ENCODE measurements at places on chromosomes 7 and 10.

- DNase-seq: no peak
These were observed 71.5 kb upstream of the FAM13C start for GRCh38 chr10:59433720-59434428.

DNA sequence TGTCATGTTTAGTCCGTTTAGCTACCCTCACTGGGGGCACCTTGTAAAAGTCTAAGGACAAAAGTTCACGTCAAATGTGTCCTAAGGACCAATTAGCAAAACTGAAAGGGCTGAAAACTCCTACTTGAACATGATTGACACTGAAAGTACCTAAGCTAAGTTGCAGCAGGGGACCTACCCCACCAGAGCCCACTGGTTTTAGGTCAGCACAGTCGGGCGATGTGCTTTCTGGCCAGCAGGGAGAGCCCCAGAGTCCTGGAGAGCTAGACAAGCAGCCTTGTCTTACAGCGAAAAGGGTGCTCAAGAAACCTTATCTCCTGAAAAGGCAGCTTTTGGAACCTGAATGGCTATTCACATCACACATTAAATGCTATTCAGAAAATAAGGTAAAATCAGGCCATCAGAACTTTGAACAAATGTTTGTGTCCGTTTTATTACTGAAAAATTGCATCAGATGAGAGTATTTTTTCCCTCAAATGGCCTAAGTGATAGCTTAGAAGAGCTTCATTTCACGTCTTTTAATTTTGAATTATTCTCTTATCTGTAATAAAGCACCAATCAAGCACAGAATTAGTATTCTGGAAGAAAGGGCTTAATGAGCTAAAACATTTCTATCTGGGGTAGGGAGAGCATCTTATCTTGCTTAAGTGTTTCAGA lies 52.2 kb upstream of the MKI67 start:
- peak; percentile 36 for DNase-seq

GRCh38 chr7:106419455-106420182 lies 134.8 kb upstream of the NAMPT start:
- DNase-seq: no peak

DNA sequence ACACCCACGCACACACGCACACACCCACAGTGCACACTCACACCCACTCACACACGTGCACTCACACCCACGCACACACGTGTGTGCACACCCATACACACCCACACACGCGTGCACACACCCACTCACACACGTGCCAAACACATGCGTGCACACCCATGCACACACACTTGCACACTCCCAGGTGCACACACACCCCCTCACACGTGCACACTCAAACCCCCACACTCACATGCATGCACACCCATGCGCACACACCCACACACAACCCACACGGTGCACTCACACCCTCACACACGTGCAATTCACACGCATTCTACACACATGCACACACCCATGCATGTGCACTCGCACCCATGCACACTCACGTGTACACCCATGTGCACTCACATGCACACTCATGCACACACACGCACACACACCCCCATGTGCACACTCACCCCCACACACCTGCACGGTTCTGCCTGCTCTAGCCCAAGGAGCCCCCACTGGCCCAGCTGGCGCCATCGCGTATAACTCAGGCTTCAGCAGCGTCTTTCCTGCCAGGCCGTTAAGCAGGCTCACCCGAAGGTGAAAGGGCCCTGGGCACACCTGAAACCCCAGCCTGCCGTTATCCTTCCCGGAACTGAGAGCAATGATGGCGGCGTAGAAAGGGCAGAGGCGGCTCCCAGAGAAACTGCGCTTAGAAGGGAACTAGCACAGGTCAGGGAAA lies 63.9 kb upstream of the PDGFA start:
- no peak for DNase-seq

- DNase-seq: no peak
These were observed 318.2 kb downstream of the WDR11 start for GRCh38 chr10:121169406-121169805.

- no peak for DNase-seq
These were observed 22.5 kb downstream of the KMT2E start for GRCh38 chr7:105036217-105037168.

- DNase-seq: no peak
These were observed 91.9 kb upstream of the MGMT start for GRCh38 chr10:129375171-129375570.

DNA sequence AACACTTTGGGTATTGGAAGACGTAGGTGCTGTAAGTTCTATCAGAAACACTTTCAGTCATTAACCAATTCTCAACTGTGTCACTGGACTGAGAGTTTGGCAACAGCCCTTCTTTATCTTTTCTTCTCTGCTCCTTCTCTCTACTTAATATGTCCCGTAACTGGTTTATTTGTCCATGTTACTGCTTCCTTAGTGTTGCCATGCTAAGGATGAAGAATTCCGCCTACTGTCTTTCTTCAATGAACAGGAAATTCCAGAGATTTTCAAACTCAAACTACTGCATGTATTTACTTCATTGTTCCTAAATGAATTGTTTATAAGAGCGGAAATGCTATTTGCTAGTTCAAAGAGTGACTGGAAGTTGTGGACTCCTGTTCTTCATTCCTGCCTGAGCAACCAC lies 143.7 kb downstream of the TAX1BP1 start:
- DNase-seq: no peak

DNA sequence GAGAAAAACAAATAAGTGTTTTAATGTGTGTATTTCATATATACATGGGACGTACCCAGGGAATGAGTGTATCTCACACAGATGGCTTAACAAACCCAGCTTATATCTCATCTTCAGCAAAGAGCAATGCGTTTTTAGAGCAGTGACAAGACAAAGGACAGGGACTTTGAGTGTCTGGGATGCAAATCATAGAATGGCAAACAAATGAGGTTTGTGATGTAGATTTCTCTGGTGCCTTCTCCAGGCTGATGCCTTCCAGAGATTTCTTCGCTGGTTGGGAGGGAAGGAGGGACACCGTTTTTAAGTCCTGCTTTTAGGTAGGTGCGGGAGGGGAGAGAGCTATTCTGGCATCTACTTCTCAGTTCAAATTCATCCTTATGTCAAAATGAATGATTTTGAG lies 16.6 kb downstream of the LANCL2 start:
- no peak for DNase-seq
